ENCODE measurements at places on chromosomes 11 and 22.

DNA sequence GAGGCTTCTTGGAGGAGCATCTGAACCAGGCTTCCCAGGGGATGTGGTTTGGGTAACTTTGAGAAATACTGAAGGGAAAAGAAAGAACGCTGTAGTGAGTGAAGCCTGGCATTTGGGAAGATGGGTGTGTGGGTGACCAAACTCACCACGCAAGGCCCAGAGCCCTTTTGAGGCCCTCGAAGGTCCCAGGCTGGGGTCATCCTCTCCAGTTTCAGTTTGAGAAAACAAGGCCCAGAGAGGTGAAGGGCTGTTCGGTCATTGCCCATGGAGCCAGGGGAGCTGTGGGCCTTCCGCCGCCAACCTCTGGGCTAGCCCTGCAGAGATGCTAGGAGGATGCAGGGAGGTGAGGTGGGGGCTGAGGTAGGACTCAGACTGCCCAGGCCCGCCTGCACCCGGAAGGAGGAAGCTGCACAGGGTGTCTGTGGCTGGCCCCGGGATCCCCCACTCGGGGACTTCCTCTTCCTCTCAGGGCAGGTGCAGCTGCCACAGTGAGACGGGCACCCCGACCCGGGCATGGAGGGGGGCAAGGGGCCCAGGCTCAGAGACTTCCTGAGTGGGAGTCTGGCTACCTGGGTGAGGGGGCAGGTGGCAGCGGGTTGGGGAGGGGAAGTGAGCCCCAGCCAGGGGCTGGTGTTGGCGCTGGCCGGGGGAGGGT is at the start of gene CCDC88B:
Gene CCDC88B, plus strand, starts transcription at position 451 of the 655 bp plus-strand sequence. Its CDS starts 63 bp downstream, at position 514.
- peak; percentile 72 for DNase-seq

- DNase-seq: no peak
Observed at GRCh38 chr11:128747728-128748148, 53.9 kb downstream of the FLI1 start.

DNA sequence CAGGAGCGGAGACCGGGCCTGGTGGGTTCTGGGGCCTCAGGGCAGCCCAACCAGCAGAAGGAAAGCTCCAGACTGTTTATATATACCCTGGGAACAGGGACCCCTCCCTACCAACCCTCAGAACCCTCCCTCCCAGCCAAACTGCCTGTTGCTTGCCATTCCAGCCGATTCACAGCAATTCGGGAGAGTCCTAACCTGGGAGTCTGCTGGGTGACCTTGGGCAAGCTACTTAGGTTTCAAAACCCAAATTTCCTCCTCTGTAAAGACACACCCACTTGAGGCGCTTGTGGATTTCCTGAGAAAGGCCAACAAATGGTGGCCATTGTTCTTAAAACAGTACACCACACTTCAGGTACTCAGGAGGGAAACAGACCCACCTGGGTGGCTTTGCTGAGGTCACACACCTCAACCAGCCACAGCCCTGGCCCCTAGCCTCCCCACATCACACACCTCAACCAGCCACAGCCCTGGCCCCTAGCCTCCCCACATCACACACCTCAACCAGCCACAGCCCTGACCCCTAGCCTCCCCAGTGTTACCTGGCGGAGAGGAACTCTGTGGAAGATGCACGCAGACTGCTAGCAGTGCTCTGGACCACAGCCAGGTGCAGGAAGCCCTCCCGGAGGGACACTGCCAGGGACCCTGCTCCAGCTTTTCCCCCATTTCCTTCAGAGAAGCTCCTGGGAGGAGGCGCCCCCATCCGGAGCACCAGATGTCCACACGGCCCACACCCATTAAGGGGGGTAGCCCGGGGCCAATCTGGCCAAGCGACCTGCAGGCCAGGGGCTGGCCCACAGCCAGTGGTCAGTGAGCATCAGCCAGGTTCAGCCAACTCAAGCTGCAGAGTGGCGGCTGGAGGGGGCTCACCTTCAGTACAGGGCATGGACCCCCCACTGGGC is 6.2 kb downstream of the SHISA8 start:
- DNase-seq: no peak

DNA sequence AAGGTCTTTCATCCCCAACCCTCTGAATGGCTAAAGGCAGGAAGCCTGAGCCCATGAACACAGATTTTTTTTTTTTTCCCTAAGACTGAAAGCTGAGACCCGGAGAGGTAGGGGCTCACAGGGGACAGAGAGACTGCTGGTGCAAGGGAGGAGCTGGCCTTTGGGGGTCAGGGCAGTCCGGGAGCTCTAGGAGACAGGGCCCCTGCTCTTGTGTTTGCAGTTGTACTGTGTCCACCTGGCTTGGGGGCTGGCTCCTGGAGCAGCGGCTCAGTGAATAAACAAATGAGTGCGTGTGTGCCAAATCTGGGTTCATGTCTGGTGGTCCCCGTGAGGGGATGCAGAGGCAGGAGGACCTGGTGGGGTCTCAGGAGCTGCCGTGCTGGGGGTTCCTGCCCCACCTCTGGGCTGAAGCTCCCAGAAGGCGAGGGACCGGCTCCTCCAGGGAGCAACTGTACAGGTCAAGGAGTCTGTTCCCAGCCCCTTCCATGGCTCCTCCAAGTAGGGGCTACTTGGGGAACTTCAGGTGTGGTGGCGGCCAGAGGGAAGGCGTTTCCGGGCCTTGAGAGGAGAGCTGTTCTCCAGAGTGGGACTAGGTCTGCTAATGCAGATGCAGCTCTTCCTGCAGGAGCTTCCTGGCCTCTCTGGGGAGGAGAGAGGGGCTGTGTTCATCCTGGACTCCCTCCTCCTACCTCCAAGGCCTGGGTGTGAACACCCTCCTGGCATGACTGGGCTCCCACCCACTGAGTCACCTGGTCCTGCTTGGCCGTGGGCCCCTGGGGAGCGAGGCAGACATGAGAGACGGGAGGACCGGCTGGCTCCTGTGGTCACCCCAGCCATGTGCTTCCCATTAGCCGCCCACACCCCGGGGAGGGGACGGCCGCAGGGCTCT is 57.6 kb downstream of the FBXO7 start:
- no peak for DNase-seq

DNA sequence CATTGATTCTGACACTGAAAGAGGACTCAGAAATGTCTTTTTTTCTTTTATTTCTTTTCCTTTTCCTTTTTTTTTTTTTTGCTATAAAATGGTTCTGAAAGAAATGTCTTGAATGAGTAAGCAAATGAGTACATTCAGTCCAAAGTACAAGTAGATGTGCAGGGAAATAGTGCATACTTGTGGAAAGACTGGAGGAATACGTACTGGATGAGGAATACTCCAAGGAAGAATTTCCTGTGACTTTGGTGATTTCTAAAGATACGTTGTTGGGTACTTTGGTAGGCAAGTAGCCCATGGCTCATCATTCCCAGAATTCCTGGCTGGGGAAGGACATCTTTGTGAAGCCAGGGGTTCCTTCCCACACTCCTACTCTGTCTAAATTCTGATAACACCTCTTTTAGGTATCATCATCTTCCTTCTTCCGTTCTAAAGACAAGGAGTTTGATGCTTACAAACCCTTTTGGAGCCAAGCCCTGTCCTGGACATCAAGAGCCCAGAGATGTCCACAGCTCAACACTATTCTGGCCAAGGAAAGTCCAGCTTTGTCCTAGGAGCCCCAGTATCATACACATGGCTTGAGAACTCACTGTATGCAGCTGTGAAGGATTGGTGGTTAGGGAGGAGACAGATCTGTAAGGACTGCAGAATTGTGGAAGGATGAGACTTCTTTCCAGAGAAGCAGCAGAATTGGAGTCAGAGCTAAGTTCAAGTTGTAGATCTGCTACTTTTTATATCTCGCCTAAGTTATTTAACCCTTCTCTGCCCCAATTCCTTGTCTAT is 4.8 kb upstream of the NUP98 start:
- DNase-seq: no peak

- no peak for DNase-seq
Observed at GRCh38 chr11:38219636-38220035, 1621.6 kb upstream of the RAG2 start.

GRCh38 chr11:36500315-36500721 is 9.8 kb downstream of the TRAF6 start:
- DNase-seq: no peak

- peak; percentile 39 for DNase-seq
Observed at GRCh38 chr11:15101072-15101709, 13.5 kb upstream of the INSC start.

DNA sequence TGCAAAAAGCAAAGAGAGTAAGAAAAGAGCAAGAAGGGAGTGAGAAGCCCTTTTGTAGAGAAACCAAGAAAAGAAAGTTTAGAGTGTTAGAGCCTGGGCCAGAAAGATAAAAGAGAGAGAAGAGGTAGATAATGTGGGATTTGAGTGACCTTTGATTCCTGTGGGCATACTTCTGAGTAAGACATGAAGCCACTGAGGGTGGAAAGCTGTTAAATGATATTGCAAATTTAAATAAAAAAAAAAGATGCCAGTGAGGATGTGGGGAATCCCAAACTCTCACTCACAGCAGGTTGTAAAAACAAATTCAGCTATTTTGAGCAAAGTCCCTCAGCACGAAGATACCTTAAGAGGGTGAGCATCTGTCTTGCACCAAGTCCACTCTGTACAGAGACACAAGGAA is 59.4 kb upstream of the TOP3B start:
- no peak for DNase-seq

DNA sequence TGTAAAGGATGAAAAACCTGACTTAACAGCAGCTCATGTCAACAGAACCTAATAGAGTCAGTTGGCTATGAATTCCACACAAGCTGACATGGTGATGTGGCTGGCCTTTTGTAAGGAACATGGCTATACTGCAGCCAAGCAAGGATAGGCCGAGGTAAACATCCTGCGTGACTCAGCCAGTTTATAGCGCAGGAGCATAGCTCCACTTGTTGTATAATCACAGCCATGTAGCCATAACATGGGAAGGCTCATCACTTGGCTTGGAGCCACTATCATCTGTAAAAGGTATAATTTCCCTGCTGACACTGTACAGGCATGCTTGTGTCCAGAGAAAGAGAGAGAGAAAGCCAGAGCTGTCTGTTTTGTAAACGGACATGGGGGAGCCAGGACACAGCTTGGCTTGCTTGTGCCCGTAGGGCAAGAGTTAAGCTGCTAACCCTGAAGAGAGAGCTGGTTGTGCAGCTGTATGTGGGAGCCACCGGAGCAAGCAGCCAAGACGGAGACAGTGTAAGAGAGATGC is 104.4 kb upstream of the PLET1 start:
- DNase-seq: no peak

DNA sequence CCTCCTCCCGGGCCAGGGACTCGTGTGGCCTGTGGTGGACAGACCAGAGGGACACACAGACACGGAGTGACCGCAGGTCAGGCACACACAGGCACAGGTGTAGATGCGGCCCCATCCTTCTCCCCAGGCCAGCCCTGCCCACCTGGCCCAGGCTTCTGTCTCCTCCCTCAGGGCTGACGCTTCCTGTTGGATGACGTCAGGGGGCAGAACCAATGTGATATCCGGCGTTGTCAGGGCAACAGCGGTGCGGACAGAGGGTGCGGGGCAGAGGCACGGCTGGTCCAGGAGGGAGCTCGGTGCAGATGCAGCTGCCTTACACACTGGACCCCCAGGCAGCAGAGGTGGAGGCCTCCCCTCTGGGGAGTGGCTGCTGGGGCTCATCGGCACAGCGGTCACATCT is 2.9 kb upstream of the TUBGCP6 start:
- no peak for DNase-seq

DNA sequence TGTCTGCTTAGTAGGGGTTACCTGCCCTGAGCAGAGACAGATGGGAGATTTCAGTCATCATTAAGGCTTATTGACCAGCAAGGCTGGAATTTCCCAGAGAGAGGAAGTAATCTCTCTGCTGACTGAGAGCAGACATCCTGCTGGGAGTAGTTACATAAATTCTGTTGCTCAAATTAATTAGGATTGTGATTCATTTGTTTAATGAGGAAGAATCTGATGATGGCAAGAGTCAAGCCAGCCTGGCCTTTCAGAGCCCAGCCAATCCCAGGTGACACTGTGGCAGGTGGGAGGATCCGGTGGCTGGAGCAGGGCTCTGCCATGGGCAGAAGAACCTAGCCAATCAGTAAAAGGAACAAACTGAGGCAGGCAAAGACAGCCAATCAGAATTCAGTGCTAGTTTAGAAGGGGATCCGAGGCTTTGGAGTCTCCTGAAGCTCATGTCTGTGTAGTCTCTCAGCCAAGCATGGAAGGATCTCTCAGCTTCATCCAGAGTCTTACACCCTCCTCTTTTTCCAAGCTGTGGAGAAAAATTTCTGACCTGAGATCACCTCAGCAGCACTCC is 61.2 kb upstream of the CHST1 start:
- DNase-seq: no peak

- DNase-seq: no peak
Observed at GRCh38 chr11:112715056-112715455, 246.2 kb upstream of the NCAM1 start.

- no peak for DNase-seq
Observed at GRCh38 chr11:3933165-3933628, 77.7 kb downstream of the STIM1 start.

DNA sequence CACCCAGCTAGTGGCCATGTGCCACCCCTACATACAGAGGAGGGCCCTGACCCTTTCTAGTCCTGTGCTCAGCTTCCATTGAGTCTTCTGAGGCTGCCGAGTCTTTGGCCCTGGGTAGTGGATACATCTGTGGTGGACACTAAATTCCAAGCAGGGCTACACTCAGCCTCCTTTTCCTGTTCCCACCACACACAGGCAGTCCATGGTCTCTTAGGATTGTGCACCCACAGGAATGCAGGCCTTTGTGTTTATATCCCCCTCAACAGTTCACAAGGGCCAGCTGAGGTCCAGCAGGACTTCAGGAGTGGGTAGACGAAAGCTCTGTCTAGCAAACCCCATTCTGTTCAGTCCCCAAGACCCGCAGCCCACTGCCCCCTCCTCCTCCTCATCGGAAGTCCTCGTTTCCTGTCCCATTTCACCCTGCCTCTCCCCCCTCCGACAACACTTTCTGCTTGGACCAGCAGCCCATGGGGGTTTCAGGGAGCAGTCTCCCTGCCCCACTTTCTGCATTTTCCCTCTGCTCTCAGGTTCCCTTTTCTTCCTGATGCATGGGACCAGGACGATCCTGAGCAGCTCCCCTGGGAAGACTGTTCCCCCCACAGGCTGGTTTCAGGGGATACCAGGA is 91.8 kb downstream of the SWAP70 start:
- DNase-seq: no peak

GRCh38 chr11:22163394-22163797 is 29.5 kb upstream of the ANO5 start:
- no peak for DNase-seq

DNA sequence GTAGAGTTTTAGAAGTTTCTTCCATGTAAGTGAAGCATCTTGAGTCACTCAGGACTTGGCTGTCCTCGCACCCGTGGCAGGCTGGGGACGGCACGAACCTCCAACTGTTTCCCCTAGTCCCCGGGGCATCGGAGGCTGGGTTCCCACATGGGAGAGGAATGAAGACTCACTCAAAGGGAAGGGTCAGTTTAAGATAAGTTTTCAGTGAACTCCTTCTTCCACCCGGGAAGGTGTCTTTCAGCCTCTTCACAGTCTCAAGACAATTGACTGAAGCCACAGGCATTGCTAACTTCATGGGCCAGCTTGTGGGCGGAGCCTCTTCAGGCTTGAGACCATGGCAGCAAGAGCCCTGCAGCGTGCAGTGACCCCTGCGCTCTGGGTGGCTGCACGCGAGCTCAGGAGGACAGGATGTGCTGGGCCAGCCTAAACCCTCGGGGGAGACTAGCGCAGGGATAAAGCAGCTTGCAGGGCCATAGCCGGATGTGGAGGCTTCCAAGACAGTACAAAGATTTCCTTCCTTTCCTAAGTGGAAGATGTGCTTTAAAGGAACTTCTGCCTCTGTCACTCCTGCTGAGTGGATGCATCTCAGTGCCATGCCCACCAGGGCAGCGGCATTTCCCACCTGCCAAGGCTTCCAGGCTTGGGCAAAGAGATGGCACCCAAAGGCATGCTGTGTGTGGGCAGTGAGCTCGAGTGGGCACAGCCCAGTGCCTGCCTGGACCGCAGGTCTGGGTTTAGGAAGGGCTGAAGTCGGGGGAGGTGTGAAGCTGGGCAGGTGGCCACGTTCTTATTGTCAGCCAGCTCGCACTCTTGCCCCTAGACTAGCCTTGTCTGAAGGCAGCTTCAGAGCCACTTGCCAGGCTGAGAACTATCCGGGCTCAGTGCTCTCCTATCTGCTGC is 32.9 kb downstream of the PPIL2 start:
- no peak for DNase-seq

Data from activated T-cell treated with anti-CD3 and anti-CD28 coated beads for 48 hours (primary cell).